ENCODE measurements at places on chromosomes 3 and 15.

GRCh38 chr3:40800343-40800742, 275.6 kb downstream of the ZNF621 start:
- peak; percentile 97 for DNase-seq

GRCh38 chr3:112958811-112959560, 15.9 kb downstream of the CD200R1 start:
- no peak for DNase-seq

DNA sequence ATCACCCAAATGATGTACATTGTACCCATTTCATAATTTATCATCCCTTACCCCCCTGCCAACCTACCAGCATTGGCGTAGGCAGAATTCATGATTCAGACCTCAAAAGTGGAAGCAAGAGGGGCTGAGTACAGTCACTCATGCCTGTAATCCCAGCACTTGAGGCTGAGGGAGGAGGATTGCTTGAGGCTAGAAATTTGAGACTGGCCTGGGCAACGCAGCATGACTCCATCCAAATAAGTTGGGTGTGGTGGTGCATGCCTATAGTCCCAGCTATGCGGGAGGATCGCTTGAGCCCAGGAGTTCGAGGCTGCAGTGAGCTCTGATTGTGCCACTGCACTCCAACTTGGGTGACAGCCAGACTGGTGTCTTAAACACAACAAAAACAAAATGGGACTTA, 10.4 kb downstream of the TTC14 start:
- no peak for DNase-seq

DNA sequence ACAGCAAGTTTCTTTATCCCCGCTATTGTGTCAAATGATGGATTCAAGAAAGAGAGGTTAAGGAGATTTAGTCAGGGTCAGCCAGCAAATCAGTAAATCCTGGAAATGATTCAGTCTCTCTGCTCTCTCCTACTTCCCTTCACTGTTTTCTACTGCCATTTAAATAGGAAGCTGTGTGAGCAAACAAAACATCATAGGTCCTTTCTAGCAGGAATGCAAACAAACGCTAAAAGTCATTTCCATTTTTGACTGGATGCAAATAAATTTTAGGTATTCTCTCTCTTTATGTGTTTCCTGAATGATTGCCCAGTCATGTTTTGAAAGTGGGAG, 299.4 kb upstream of the RORA start:
- DNase-seq: no peak

Data from amniotic epithelial cell (primary cell).